Stimulated activated CD8-positive, alpha-beta memory T cell treated with anti-CD3 and anti-CD28 coated beads, Interleukin-15, amount 100 ng/mL, for 4 hours (primary cell): ENCODE measurements at places on chromosomes 3 and 15.

GRCh38 chr3:139108253-139108969 is 63.7 kb upstream of the PRR23C start:
- DNase-seq, result no peak

GRCh38 chr3:98710067-98710659 is 53.0 kb upstream of the ST3GAL6 start:
- DNase-seq, result no peak

DNA sequence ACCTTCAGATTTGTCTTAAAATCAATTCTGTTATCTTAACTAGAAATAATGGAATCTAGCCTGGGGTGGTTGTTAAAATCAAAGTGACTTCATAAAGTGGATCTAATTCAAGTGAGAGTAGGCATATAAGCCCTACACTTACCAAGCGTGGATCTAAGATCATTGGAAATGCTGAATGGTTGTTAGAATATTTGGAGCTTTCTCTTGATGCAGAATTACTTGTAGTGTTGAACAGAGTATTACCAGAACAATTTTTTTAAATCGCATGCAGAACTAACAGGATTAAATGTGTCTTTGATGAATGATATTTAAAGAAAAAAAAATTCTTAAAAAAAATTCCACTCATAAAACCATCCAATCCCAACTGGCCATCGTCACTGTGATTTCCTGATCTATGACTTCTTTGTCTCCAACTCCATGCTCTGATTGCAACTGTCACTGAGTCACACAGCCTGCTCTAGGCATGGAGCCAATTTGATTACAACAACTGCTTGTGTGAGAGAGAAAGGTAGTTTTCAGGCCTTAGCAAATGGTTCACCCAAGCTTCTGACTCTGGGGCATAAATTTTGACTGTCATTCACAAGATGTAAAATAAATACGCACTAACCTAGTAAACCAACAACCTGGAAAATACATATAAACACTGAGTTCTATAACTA is 25.9 kb upstream of the SPRED1 start:
- DNase-seq, result no peak

- DNase-seq, result no peak
Observed at GRCh38 chr3:153165261-153165681, 3.2 kb downstream of the RAP2B start.

GRCh38 chr3:29695643-29696198 is 414.9 kb downstream of the RBMS3 start:
- DNase-seq, result no peak

DNA sequence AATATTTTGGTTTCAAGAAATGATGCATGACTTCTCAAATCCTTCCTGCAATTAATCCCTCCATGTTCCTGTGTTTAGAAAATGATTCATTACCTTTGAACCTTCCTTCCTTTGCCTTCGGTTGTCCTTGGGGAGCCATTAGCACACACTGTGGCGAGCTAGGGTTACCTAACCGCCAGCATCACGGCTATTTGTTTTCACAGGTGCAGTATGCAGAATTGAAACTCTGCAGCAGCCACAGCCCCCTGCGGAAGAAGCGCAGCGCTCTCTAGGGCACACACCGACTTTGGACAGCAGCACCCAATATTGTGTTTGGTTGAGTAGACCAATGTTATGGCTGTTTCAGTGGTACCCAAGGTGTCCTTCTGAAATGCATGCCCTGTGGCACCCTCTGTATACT is 247.4 kb downstream of the MCTP2 start:
- DNase-seq, result no peak

DNA sequence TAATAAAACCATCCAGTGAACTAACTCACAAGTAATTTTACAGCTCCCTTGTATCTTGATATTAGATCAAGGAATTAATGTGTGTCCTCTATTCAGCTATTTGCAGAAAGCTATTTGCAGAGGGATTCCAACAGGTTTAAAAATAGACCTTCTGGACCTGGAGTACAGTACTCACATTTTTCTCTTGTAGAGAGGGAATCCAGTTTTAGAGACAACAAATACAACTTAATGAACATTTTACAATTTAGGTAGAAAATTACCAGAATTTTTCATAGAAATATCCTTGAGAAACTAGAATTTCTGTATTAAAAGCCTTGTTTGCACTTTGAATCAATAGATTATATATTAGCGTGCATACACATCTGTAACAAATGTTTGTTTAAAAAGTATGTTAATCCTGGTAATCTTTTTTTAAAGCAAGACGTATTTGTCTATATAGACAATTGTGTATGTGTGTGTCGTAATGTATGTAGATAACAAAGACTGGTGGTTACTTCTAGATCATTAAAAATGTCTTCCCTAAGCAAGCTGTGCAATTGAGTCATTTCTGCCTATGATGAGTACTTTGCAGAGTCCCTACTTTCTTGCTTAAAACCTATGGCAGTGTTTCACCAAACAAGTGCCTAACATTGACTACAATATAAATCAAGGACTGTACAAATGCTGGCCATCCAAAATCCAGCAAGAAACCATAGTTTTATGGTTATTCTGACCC is 57.9 kb downstream of the PPP2R3A start:
- no peak for DNase-seq

GRCh38 chr15:67918205-67918861 is 78.5 kb upstream of the RNU6-1 start:
- no peak for DNase-seq

- no peak for DNase-seq
Observed at GRCh38 chr15:51576911-51577500, 45.6 kb downstream of the DMXL2 start.

DNA sequence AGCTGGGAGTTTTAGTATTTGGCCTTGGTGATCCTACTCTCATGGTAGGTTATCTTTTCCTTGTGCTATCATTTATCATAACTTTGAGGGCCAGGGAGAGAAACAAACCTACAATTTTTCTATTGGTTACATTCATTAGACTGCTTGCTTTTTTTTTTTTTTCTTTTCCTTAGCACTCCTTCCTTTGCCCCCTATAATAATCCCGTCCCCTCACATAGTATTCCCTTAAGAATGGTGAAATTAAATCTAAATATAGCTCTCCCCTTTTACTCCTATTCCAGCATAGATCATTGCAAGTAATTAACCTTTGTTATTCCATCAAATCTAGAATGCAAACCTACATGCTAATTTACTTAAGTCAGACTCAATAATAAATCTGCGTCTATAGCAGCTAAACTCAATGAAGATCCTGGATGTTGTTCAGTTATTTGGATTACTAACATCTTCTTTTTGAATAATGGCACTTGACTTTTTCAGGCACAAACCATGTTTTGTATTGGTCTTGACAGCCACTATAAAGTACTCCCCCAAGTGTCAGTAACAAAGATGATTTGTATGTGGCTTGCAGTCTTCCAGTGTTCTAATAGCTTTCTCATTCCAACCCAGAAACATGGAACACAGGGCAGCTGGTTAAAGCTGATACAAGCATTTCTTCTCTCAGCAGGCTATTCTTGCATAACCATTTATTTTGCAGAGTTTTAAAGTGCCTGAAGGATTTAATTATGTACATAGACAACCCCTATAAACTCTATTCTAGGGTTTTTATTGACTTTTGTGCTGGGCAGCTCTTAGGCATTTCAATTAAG is 420.6 kb downstream of the MECOM start:
- no peak for DNase-seq

GRCh38 chr3:191388823-191389222 is 58.5 kb upstream of the UTS2B start:
- DNase-seq, result no peak

DNA sequence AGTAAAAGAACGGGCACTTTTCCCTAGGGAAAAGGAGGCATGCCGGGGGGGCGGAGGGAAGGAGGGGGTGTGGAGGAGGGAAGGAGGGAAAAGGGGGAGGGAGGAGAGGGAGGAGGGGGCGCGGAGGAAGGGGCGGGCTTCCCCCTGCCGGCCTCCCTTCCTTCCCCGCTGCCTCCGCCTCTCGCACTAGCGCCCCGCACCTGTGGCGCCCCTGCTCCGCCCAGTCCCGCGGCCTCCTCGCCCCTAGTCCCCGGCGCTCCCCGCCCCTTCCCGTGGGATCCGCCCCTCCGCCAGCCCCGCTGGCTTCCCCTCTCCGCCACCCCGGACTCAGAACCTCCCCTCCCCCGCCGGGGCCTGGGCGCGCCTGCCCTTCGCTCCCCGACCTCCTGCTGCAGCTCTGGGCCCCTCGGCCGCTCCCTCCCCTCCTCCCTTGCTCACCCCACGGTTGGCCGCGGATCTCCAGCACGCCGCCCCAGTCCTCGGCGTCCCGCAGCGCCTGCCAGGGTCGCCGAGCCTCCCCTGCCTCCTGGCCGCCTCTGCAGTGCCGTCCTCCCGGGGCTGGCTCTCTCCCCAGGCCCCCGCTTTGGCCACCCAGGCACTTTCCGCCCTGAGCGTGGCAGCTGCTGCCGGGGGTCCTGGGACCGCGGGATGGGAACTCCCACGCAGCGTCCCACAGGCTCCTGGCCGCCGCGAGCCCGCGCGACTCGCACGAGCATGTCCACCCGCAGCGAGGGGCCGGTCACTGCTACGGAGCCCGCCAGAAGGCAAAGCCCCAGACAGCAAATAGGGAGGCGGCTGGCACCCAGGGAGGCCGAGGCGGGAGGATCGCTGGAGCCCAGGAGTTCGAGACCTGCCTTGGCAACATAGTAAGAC is 147.4 kb downstream of the TJP1 start:
- DNase-seq, result no peak

GRCh38 chr15:73583544-73583943 is 49.6 kb downstream of the NPTN start:
- DNase-seq, result no peak

DNA sequence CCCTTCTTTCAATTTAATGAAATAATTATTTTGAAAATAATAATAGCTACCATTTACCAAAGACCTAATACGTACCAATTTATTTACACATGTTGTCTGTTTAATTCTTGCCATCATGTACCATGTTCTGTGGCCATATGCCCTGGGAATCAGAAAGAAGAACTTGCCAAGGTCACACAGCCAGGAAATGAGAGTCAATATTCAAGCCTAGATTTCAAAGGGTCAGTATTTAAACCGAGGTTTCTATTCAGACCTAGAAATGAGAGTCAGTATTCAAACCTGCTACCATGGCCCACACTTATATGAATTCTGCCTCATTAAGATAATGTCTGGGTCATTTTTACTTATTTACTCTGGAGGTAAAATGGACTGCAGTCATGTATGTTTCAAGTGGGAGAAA is 103.6 kb upstream of the TBL1XR1 start:
- DNase-seq, result no peak

DNA sequence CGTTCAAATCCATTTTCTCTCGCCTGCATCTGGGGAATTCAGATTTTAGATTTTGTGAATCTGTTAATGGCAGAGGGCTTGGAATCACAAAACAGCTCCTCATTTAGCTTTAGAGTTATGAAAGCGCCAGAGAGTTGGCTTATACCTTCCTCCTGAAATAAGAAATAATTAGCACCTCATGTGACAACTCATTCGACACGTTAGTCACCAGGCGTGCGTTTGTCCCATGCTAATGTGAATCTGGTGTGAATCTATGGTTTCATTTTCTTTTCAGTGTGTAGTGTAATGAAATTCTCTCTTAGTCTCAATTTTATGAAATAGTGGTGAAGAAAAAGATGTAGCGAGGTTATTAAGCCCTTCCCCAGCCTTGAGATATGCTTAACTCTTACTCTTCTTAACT is 89.4 kb downstream of the EDEM1 start:
- DNase-seq, result no peak

DNA sequence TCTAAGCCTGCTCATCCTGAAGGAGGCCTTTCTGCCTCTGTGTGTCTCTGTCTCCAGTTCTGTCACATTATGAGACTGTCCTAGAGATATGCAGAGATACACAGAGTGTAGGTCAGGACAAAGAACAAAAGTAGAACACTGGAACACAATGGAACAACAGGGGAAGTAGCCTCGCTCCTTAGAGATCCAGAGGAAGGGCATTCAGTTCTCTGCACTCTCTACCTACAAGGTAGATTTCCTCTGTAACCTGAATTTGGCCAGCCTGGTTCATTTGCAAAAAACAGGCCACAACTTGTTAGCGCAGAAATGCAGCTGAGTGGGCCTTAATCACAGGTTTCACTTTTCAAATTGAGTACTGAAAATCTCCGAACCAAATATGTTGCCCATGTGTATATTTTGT is 19.4 kb downstream of the NEK10 start:
- DNase-seq, result no peak
